ENCODE measurements at places on chromosomes 2 and 18. TPM values are rescaled to one million over a fixed set of nuclear protein-coding genes. Genes with fewer than 3 reads are reported as not detected.
A peak's percentile ranks its signal among the peaks of the same experiment; 100 is the strongest.

DNA sequence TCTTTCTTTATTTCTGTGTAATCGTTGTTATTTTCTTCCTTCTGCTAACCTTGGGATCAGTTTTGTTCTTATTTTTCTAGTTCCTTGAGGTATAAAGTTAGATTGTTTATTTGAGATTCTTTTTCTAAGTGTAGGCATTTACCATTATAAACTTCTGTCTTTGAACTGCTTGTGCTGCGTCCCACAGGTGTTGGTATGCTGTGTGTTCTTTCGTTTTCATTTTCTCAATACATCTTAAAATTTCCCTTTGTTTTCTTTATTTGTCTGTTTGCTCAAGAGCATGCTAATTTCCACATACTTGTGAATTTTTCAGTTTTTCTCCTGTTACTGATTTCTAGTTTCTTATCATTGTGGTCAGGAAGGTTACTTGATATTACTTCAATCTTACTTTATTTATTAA, 873.8 kb upstream of the GCFC2 start:
- no peak for DNase-seq

DNA sequence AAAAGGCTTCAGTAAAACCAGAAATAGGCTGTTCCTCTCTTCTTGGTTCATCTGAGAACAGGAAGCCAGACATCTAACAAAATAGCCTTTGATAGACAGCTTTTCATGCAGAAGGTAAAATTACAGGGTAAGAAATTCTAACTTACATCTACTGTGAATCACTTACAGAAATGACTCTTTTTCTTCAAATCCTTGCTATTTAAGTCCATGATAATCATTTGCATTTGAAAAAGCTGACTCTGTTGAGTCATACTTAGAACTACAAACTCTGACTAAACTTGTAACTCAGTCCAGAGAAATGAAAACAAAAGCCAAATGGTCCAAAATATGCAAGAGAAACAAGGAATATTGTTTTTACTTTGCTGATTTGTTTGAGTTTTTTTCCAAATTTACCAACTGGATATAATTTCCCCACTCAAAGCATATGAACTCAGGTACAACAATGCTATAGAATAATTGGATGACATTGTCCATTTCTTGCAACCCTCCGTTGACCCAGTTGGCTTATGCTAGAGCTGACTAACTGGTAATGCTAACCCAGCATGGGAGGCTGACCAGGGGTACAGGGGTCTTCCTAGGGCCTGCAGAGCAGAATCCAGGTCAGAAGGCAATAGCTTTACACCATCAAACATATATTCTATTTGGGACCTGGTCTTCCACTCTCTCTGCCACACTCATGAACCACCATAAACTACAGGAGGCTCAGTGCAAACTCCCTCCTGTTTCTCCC, 18.8 kb upstream of the MREG start:
- peak; percentile 60 for DNase-seq

THAP4 gene
- total RNA-seq: 33.0 TPM

- no peak for DNase-seq
These were observed 94.3 kb downstream of the MBD2 start for GRCh38 chr18:54130177-54130576.

- DNase-seq: no peak
These were observed 93.9 kb downstream of the TMEM131 start for GRCh38 chr2:97901862-97902261.

- DNase-seq: no peak
These were observed 52.8 kb upstream of the PTMA start for GRCh38 chr2:231655488-231655887.

- no peak for DNase-seq
These were observed 650.8 kb upstream of the FANCL start for GRCh38 chr2:58891828-58892377.

DNA sequence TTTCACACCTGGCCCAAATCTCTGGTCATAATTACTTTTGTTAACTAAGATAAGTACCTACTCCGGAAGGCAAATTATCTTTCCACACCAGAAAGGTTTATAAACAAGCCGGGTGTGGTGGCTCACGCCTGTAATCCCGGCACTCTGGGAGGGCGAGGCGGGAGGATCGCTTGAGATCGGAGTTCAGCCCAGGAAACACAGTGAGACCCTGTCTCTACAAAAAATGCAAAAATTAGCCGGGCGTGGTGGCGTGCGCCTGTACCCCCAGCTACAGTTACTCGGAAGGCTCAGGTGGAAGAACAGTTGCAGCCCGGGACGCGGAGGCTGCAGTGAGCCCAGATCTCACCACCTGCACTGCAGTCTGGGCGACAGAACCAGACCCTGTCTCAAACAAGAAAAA, 2.1 kb downstream of the PUM2 start:
- DNase-seq: no peak

GRCh38 chr2:30645081-30645744, 162.0 kb downstream of the CAPN13 start:
- no peak for DNase-seq

GRCh38 chr2:31823558-31823957, 187.2 kb downstream of the MEMO1 start:
- no peak for DNase-seq

DNA sequence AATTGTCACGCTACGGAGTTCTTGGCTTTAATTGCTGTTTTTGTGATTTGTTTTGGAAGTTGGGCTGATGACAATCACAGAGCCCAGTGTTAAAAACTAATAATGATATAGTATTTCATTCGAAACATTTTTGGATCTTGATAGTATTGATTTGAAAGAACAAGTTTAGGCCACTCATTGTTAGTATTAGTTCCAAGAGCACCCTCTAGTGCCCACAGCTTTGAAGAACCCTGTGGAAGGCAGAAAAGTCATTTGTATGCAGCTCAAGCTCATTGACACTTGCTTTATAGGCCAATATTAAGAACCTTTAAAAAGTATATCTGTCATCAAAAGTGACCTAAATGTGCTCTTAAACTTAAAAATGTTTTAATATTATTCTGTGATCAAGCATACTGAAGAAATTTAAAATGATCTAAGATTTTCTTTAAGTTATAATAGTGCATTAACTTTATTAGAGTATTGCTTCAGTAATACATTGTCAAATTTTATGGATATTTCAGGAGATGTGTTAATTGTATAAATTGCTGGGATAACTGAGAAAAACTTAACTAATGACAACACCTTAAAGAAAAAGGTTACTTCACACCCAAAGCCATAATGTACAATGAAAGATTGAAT, 191.0 kb downstream of the GRB14 start:
- DNase-seq: peak; percentile 32

GRCh38 chr2:218219934-218220333, 2.9 kb downstream of the ARPC2 start:
- no peak for DNase-seq

GRCh38 chr18:77208964-77209363, 40.7 kb upstream of the GALR1 start:
- peak; percentile 83 for DNase-seq

- DNase-seq: peak; percentile 1
These were observed at the start of gene GREB1L for GRCh38 chr18:21242141-21242779. Gene GREB1L, plus strand, starts transcription at chr18:21242232. Its CDS starts 141,287 bp downstream, at chr18:21383519.

PRKAG3 gene
- not detected for total RNA-seq

MORN2 gene
- 72.8 TPM for total RNA-seq

GRCh38 chr2:75324141-75324540, 124.8 kb upstream of the TACR1 start:
- DNase-seq: peak; percentile 56

DNA sequence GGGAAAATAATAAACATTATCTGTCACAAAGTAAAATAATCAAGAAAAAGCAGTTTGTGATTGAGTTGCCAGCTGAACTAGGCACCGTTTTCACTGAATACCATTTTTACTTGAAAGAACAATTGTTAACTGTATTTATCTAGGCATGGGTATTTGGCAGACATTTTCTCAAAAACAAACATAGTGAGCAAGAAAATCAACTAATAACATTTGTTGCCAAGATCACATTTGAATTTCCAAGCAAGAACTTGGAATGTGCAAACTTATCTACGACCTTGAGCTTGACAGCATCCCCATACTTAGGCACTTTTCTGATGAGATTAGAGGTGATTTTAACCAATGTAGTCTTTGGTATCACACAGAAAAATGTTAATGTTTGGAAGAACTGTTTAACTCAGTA, 16.7 kb downstream of the SS18 start:
- DNase-seq: no peak

GRCh38 chr2:85812094-85812735, 58.4 kb downstream of the ATOH8 start:
- DNase-seq: no peak

- DNase-seq: peak; percentile 5
These were observed 340.0 kb upstream of the MEX3C start for GRCh38 chr18:51537487-51537886.
